ENCODE measurements at places on chromosomes 1 and 21. TPM values are rescaled to one million over a fixed set of nuclear protein-coding genes. Genes with fewer than 3 reads are reported as not detected.

The MAP3K7CL gene
- 0.37 TPM for total RNA-seq

The SLC5A9 gene
- 0.22 TPM for total RNA-seq

The MCOLN2 gene
- total RNA-seq: 3.8 TPM

DNA sequence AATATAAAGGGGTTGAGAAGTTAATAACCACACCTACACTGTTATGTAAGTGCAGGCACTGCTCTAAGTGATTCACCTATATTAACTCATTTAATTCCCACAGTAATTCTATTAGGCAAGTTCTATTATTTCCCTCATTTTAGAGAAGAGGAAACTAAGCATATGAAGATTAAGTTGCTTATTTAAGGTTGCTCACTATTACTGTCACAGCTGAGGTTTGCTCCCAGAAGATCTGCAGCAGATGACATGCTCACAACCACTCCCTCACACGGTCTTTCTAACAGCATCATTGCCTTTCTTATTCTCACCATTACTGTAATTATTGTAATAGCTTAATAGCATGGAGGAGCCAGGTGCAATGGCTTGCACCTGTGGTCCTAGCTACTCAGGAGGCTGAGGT lies 196.4 kb upstream of the GREM2 start:
- H3K4me3 ChIP-seq: no peak overlapping the region
- no peaks in the 10 kb centered on the region for H3K4me1 ChIP-seq

- no peaks in the 10 kb centered on the region for H3K36me3 ChIP-seq
- H3K4me3 ChIP-seq: no peak overlapping the region
- peaks cover 4% of the 10 kb centered on the region for H3K4me1 ChIP-seq
- H3K27ac ChIP-seq: no peak overlapping the region
These were observed 484.5 kb upstream of the DAB1 start for GRCh38 chr1:57908147-57908890.

The AMY1B gene
- total RNA-seq: not detected
